OCI-M1 (cell line): ENCODE measurements at places on chromosomes 11 and 22.

- DNase-seq, result no peak
These were observed 37.8 kb upstream of the CELSR1 start for GRCh38 chr22:46574993-46575910.

DNA sequence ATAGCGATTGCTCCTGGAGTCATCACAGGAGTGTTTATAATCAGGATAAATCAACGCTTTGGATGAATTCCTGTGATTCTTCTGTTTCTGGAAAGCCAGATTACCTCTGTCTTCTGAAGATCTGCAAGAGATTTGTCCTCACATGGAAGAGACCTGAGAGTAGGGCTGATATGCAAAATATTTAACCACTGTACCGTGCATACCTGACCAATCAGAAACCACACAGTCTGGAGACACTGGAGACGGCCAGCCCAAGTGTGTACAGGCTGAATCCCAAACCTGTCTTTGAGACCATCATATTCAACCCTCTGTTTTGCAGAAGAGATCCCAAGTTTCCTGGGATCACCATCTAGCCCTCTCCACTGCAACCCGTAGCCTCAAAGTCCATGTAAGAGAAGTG, 50.4 kb upstream of the WT1 start:
- no peak for DNase-seq

DNA sequence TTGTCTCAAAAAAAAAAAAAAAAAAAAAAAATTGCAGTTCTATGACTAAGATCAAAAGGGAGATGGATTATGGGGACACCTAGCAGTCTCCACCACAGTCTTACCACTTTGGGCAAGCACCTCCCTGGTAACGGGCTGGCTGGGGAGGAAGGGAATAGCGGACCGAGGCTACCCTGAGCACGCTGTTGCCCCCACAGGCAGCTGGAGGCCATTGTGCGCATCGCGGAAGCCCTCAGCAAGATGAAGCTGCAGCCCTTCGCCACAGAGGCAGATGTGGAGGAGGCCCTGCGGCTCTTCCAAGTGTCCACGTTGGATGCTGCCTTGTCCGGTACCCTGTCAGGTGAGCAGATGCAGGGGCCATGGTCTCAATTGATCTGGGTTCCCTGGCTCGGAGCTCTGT, 21.2 kb downstream of the MCM5 start:
- no peak for DNase-seq

DNA sequence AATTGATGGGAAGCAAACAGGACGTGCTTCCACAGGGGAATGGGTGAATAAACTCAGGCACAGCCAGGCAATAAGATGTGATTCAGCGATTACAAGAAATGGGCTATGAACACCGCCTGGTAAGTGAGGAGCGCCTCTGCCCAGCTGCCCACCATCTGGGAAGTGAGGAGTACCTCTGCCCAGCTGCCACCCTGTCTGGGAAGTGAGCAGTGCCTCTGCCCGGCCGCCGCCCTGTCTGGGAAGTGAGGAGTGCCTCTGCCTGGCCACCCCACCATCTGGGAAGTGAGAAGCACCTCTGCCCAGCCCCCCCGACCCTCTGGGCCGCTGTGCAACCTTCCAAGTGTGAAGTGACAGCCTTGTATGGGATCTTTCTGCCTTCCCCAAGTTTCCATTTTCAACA, 73.2 kb upstream of the PRR5 start:
- no peak for DNase-seq

DNA sequence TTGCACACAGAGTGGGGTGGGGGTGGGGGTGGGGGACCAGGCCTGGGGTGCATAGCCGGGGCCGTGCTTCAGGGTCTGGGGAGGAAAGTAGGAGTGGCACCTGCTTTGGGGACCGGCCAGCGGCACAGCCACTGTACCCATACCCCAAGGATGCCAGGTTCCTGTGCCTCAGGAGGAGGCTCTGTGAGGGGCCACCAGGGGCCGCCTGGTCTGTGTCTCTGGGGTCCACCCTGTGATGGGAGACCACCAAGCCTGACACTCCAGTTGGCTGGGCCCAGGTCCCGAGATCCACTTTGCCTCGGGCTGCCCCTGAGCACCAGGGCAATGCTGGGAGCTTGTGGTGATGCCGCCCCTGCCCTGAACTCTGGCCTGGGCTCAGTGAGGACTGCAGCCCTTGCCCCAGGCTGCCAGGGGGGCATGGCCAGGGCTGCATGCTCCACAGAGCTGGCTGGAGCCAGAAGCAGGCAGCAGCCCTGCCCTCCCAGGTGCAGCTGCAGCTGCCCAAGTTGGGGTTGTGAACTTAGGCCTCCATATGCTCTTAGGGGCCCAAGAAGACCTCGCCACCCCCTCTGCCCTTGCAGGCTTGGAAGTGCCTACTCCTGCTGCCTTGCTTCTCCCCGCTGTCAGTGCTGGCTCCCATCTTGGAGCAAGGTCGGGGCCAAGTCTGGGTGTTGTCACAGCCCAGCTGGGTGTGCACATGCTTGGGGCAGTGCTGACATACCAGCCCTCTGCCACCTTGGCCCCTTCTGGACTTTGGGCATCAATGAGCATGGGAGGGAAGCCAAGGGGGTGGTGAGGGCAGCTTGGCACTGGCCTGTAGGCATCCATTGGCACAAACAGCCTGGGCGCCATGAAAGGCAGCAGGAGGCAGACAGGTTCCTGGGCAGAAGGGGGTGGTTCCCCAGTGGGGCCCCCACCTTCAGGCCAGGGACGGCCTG, 123.3 kb upstream of the THY1 start:
- no peak for DNase-seq

- DNase-seq, result no peak
These were observed 34.2 kb downstream of the PICALM start for GRCh38 chr11:86034710-86035109.

GRCh38 chr11:102914238-102915043, 39.7 kb upstream of the MMP12 start:
- peak; percentile 12 for DNase-seq

DNA sequence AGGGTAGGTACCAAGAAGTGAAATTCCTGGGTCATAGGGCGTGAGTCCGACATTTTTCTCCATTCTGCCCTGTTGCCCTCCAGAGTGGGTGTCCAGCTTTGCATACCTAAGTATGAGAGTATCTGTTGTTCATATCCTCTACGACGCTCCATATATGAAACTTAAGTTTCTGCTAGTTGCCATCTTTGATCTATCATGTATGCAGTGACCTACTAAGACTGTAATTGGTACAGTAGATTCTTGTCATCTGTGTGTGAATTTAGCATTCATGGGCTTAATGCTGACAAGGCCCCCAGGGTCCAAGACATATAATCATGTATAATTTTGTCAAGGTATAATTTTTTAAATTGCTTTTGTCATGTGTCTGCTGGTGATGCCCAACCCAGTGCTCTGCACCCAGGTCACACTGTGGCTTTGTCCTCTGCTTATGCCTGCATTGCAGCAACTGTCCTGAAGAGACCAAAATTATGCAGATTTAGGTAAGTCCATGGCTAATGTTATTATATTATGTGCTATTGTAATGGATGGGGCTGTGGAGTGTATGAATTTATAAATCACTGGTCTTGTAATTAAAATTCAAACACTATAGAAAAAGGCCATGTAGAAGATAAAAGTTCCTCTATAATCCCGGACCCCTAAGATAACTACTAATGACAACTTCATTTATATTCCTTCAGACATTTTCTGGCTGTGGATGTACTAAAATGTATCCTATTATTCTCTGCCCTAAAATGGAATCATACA, 12.2 kb downstream of the NEAT1 start:
- no peak for DNase-seq

DNA sequence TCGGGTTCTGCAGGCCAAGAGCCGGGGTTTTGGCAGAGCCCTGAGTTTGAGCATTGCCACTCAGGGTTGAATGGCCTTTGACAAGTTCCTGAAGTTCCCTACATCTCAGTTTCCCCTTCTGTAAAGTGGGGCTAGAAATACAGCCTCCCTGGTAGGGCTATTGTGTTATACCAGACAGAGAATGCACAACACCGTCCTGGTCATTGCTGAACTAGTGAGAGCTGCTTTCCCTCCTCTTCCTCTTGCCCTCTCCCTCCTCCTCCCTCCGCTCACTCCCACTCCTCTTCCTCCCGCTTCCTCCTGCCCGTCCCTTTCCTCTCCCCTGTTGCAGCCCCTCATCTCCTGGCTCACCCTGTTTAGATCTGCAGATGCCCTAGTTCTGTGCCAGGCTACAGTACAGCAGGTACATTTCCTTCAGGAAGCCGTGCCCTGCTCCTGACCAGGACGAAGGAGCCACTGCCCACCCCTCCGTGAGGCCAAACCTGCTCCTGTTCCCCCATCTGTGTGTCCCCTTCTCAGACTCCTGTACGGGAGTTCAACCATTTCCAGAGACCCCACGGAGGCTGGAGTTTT, 91.5 kb upstream of the SHANK2 start:
- no peak for DNase-seq

DNA sequence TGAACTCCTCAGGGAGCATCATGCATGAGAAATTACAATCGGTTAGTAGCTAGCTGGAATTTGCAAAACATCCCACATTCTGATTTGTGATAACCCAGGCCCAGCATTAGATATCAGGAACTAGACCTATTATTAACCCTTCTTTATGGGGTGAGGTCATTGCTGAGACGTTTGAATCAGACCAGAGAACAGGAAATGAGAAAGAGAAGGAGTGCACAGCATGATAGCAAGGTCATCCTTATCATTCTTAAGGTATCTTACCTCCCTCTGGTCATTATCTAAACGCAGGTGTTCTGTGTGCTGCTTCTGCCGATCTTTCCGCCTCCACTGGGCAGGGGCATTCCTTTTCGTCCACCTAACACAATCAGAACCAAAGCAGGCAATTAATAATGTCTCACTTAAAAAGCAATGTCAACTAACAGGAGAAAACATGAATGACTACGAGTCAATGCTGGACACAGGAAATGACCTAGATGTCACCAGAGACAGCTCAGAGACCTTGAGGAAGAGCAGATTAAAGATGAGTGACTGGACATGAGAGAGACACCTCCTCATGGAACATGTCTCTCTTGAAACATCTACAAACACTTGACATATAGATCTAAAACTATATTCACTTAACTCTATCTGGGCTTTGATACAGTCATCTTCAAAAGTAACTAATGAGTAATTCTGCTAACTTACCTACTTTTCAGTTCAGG, 78.3 kb upstream of the SCUBE2 start:
- no peak for DNase-seq

DNA sequence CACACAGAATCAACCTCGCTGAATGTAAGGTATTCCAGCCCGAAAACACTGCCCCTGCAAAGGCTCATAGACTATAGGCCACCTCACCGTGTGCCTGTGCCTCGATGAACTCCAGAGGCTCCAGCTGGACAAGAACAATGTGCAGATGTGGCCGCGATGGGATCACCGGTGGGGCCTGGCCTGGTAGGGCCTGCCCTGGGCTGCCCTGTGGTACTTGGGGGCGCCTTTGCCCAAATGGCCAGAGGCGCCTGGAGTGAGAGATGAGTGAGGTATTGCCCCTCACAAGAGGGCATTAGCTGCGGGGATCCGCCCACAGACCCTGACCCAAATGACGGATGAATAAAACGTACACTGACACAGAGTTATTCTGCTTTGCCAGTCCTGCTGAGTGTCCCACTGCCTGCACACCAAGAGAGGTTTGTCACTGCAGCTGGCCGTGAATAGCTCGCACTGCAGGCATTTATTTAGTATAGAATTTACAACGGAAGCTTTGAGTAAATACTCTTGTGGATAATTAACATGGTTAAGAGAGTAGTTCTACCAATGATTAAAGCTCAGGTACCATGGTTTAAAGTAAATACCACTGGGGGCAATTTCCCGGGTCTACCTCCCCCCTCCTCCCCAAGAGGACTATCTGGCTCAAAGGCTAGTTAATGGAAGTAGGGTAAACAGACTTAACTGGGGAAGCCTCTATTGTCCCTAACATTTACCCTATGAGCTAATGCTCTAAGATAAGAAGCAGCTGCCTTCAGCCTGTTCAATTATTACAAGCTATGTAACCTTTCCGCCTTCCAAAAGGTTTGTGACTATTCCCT, 101.1 kb upstream of the IGLL5 start:
- no peak for DNase-seq

DNA sequence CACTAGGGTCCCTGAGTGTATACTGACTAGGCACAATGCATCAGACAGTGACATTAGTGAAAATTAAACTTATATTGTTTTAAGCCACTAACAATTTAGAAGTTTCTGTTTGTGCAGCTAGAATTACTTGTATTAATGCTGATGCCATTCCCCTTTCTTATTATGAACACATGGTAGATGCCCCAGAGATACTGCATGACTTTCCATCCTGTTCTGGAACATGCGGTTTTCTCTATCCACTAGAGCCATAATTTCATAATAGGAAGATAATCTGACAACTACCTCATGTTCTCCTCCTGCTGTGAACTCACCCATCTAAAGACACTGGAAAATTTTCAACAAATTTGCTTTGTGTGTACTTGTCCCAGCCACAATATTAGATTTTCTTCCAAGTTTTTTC, 1256.4 kb downstream of the FAM181B start:
- no peak for DNase-seq

- no peak for DNase-seq
These were observed 46.6 kb upstream of the LIN7C start for GRCh38 chr11:27553186-27553585.

DNA sequence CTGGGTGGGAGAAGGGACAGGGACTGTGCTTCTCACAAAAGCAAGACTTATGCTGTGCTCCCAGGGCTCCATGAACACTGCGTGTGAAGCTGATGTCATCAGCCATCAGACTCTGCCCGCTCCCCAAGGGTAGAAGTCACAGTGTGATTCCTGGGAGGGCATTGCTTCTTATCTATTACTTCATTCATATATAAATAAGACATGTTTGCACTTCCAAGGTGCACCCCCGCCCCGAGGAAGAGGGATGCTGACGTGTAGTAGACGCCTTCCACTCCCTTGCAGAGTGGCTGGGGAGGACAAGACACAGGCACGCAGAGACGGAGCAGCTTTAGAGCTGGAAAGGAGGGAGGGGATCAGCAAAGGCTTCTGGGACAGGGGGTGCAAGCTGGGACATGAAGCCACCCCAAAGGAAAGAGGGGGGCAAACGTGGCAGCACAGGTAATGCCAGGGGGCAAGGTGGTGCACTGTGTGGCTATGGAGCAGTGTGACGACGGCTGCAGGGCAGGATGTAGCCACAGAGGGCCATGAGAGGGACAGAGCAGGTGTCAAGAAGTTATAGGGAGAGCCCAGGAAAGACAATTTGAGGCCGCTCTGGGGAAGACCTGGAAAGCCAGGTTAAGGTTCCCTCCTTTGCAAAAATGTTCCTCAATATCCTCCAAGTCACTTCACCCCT, 558.5 kb downstream of the MN1 start:
- DNase-seq, result no peak

DNA sequence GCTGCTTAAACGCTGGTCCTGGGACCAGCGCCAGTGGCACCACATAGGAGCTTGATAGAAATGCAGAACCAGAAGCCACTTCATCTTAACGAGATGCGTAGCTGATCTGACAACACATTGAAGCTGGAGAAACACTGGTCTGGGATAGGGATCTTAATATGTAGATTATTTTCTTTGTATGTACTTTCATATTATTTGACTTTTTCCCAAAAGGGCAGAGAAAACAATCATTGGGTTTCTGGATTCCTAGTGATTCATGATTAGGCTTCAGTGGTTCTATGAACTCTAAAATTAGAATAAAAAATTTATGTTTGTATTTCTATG, 12.3 kb downstream of the MPEG1 start:
- no peak for DNase-seq

GRCh38 chr11:65559535-65559934, 1.4 kb upstream of the LTBP3 start:
- no peak for DNase-seq
